Activated naive CD4-positive, alpha-beta T cell treated with anti-CD3 and anti-CD28 coated beads, Interleukin-2, amount 50 U/mL, for 16 hours (primary cell): ENCODE measurements at places on chromosomes 5 and 9.
A peak's percentile ranks its signal among the peaks of the same experiment; 100 is the strongest.

DNA sequence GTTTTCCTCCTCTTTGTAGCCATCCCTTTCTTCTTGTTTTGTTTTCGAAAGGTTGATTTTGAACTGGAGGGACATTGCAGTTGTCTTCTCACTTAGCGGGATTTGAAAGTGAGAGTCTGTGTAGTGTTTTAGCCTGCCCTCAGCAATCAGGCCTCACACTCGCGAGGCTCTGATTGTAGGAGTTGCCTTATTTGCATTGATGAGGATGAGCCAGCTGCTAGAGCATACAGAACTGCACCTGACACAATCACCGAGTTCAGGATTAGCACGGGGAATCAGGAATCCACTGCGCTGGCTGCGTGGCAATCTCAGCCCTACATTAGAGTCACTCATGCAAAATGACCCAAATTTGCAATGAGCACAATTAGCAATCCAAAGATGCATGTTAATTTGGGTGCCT, 122.5 kb upstream of the TMEM161B start:
- DNase-seq = no peak

- no peak for DNase-seq
Measured at GRCh38 chr5:93277051-93277450, 304.0 kb downstream of the NR2F1-AS1 start.

- DNase-seq = no peak
Measured at GRCh38 chr5:129770024-129770820, 22.3 kb downstream of the MINAR2 start.

DNA sequence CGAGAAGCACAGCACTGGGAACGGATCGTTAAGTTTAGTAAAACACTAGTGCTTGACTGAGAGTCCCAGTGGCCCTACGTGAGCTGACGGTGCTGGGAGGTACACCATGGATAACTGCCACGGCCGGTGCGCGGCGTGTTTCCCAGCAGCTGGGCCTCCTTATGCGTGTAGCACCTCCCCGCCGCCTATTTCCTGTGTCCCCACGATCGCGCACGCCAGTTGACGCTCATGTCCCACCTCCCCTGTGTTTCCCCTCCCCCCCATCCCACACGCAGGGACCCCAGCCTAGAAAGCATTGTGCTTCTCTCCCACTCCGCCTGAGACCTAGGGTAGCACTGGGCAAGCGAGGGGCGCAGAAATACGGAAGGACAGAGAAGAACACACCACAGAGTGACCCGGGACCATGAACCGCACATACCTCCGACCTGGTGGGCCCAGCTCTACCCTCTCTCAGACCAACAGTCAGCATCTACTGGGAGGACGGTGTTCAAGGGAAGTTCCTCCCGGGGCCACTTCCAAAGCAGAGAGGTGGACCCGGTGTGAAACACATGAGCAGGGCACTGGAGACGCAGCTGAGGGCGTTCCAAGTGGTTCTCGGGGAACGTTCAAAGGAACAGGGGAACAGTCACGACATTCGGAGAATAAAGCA, 45.6 kb downstream of the DBH start:
- DNase-seq = no peak

- DNase-seq = peak; percentile 17
Measured at GRCh38 chr5:147805030-147805454, 22.5 kb upstream of the JAKMIP2 start.

DNA sequence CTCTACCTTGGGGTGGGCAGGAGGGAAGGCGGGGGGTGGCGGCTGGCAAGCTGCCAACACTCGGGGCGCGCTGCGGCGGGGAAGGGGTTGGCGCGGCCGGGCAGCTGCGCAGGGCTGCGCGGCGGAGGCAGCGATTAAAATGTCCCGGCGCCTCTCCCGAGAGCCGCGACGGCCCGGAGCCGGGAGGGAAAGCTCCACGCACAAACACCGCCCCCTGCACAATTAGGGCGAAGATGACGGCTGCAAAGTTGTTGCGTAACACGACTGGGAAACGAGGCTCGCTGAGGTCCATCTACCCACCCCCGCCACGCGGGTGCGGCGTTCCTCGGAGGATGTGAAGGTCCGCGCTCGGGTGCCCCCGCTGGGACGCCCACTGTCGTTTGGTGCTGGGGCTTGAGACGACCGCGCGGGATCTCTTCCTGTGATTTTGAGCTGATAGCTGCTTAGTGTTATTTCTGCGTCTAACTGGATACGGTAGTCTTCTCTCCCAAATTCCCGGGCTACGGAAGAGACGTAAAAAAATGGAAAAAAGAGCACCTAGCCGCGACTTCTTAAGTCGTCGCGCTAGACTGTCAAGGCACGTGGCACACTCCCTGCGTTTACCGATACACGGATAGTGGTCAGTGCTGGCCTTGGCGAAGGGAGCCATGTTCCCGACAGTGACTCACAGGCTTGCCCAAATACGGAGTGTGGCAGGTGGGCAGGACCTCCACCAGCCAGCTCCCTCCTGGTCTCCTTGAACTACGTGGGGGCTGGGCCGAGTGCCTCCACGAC, 958 bp upstream of the NFIL3 start:
- peak; percentile 47 for DNase-seq

DNA sequence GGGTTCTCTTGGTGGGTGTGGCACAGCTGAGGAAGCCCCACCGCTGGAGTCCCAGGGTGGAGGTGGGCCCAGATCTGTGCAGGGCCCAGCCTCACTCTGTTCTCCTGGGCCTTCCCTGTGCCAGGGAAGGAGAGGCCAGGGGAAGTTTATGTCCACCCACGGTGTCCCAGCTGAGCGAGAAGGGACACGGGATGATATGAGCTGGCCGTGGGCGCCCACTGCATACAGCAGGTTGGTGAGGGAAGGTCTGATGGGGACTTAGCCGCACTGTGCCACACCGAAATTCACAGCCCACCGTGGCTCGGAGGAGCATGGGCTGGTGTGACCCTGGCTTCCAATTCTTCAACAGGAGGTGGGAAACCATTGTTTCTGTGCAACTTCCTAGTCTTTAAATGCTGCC, 33.9 kb downstream of the UNC5A start:
- no peak for DNase-seq

DNA sequence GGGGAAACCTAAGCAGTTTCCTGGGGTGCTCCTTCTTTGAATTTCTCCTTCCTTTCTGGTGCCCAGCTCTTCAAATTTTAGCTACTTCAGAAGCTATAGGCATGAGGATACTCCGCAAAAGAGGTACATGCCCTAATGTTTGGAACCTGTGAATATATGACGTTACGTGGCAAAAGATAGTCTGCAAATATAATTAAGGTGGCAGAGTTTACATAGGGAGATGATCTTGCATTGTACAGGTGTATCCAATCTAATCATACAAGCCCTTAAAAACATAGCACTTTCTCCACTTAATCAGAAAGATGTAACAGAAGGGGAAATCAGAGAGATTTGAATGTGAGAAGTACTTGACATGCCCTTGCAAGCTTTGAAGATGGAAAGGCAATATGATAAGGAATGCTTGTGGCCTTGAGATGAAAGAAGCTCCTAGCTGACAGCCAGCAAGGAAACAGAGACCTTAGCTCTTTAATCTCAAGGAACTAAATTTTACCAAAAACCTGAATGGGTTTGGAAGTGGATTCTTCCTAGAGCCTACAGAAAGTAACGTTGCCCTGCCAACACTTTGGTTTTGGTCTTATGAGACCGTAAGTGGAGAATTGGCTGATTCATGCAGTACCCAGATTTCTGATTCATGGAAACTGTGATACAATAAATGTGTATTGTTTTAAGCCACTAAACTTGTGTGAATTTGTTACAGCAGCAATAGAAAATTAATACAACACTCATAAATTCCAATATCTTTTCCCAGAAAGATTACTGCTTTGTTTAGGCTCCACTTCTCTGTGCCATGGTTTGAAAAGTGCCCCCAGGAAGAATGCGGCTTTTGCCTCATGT, 268.4 kb downstream of the FAM170A start:
- no peak for DNase-seq

DNA sequence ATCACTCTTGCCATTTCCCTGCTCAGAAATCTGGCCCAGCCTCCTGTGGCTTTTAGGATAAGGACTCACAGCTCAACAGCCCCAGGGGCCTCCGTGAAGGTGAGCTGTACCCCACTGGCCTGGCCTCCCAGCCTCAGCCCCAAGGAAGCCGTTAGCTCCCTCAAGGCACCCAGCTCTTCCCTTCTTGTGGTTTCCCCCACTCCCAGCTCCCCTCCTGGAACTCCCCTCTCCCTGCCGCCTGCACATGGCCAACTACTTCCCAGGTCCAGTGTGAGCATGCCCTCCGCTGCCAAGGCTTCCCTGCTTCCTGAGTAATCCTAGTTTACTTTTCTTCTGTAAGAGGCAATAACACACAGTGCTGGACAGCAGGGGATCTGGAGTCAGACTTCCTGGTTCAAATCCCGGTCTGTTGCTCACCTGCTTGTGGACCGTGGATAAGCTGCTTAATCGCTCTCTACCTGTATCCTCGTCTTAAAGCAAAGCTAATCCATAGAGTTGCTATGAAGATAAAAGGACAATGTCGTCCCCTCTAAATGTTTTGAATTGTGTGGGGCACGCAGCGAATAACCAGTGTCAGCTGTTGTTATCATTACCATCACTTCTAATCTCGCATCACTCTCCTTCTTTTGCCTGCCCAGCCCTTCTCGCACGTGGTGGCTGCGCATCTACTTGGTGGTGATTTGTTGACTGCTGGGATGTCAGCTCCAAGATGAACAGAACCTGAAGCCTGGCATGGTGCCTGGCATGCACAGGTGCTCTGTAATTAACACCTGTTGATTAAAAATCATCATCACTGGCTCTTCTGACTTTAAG, 86.6 kb downstream of the C5orf15 start:
- DNase-seq = no peak

- no peak for DNase-seq
Measured at GRCh38 chr9:136292591-136293448, 11.1 kb downstream of the CCDC187 start.

DNA sequence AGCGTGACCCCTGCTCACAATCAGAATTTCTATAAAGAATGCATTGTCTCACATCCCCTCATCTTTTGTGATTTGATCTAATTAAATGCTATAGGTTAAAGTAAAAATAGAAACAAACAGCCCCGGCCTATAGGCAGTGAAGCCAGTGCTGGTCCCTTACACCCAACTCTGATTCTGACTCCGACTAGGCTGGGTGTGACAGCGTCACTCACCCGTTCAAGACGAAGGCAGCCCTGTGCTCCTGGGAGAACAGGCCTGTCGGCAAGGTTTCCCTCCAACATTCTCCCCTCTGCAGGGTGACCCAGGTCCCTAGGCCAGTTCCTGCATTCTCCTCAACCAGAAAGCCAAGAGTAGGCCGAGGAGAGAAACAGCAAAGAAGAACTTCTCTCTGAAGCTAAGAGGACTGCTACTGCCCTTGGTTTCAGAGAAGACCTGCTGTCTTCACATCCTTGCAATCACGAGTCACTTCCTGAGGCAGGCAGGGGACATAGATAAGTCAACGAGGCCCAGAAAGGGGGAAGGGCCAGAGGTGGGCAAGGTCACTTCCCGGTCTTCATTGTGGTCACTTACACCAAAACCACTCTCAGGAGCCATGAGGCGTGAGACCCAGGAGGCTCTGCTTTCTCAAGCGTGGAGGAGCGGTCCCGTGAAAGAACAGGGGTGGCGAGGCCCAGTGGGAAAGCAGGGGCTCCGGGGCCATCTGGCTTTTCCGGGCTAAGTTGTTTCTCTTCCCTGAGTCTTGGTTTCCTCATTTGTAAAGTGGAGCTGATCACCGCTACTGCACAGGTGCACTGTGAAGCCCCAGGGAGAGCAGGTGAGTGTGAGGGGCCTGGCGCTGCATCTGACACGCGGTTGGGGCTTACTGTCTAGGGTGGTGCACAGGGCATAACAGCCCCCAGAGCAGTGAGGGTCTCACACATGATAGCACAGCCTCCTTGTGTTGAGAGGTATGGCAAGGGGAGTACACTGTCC, 200.8 kb downstream of the CRB2 start:
- DNase-seq = no peak

- no peak for DNase-seq
Measured at GRCh38 chr9:127915325-127915752, 1.5 kb downstream of the ST6GALNAC4 start.

DNA sequence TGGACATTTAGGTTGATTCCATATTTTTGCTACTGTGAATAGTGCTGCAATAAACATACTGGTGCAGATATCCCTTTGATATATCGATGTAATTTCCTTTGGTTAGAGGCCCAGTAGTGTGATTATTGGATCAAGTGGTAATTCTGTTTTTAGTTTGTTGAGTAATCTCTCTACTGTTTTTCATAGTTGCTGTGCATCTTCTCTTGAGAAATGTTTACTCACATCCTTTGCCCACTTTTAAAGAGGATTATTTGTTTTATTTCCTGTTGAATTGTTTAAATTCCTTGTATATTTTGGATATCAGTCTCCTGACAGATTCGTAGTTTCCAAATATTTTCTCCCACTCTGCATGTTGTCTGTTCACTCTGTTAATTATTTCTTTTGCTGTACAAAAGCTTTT, 352.6 kb upstream of the TARS1 start:
- DNase-seq = no peak

GRCh38 chr5:123351240-123351639, 72.0 kb downstream of the CEP120 start:
- no peak for DNase-seq

DNA sequence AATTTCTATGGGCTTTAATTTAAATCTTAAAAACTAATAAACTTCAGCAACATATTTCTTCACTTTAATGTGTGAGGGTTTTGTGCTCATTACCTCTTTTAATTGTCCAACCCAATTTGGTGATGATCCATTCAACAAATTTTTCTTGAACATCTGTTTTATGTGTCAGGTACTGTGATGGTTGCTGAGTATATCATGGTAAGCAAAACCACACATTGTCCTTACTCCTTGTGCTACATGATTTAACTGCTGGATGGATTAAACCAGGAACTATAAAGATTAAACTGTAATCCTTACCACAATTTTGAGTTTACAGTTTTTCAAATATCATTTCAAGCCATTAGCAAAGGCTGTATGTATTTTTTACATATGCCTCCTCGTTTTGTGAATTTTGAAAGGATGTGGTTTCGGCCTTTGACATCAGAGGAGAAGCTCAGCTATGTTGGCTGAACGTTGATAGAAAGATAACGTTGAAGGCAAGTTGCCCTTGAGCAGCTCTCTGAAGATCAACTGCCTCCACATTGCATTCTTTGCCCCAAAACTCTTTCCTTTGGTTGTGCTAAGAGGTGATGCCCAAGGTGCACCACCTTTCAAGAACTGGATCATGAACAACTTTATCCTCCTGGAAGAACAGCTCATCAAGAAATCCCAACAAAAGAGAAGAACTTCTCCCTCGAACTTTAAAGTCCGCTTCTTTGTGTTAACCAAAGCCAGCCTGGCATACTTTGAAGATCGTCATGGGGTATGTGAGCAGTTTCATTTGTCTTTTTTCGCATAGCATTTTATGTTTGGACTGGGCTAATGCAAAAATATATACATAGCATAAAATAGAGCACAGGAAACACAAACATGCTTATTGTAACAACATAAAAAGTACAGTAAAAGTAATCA, at the start of gene ITK:
Gene ITK (plus strand): TSS at position 467 of the 891 bp plus-strand sequence. CDS start 138 bp downstream, at position 605.
- DNase-seq = no peak

GRCh38 chr5:78639791-78640190, 8.8 kb downstream of the LHFPL2 start:
- no peak for DNase-seq
